ENCODE measurements at places on chromosomes 11 and 22.

GRCh38 chr11:58926251-58926650 lies 13.0 kb upstream of the GLYATL1 start:
- DNase-seq, result no peak

- DNase-seq, result no peak
Observed at GRCh38 chr22:48531761-48532435, 1295.8 kb downstream of the BRD1 start.

DNA sequence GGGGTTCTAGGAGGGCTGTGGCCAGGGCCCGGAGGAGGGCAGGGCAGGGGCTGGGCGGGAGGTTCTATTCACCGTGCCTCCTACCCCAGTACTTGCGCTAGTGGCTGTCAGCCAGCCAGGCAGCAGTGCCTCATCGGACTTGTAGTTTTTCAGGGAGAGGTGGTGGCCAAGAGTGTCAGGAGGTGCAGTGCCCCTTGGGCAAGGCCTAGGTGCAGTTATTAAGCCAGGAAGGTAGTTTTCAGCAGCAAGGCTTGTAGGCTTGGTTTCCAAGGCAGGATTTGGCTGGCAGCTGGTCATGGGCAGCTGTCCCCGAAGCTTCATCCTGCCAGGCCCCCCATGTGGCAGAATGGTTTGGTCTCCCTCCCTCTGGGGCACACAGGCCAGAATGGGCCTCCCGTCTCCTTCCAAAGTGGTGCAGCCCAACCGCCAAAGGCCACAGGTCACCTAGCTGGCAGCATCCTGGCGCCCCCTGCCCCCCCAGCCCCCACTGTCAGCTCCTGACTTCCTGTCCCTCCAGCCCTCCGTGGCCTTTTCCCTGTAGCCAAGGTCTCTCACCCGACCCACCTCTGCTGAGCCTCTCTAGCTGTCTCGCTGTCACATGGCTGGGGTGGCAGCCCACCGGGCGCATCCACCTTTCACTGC lies 8.5 kb downstream of the CCDC88B start:
- no peak for DNase-seq

GRCh38 chr11:47541070-47541469 lies 11.9 kb downstream of the CELF1 start:
- DNase-seq, result no peak

DNA sequence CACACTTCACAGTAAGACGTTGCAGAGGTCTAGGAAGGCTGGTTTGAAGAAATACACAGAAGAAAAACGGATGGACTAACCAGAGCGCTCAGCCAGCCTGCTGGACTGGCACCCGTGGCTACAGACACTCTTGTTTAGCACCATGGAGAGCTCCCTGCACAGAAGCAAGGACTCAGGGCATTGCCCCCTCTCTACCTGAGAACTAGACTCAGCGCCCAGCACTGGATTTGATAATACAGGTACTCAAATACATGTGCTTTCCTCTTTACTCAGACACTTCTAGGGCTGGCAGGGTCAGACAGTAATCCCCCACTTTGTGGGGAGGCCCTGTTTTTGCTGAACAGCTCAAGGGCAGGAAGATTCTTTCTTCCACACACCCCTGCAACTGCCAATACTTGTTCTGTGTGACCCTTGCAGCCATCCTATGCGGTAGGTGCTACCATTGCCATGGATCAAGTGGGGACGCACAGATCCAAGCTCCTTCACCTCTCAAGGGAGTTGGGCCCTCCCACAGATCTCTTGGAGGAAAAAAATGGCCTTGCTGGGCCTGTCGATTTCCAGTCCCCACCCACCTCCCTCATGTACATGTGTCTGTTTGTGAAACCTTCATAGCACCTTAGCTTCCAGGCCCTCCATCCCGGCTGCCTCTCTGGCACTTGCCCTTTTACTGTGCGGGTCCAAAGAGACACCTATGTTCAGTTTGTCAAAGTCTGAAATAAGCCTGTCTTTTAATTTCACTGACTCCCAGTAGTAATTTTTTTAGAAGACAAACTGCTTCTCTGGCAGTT lies 5.1 kb upstream of the P2RX6 start:
- DNase-seq, result peak; percentile 58

- DNase-seq, result no peak
Observed at GRCh38 chr22:49025791-49026493, 801.7 kb downstream of the BRD1 start.

DNA sequence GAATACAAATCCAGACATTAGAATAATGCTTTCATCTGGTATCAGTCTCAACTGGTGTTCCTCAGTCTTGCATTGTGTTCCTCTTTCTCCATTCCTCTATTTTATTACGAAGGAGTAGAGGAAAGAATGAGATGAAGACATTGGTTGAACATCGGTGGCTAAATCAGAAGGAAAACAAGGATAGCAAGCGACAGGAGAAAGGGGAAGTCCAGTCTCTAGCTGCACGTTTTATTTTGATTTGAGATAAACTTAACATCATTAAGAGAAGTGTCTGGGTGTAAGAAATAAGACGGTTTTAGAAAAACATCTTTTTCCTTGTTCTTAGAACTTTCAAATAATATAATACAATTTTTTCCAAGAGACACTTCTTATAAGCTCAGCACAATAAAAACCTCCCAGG lies 6.2 kb downstream of the SOX6 start:
- DNase-seq, result no peak

DNA sequence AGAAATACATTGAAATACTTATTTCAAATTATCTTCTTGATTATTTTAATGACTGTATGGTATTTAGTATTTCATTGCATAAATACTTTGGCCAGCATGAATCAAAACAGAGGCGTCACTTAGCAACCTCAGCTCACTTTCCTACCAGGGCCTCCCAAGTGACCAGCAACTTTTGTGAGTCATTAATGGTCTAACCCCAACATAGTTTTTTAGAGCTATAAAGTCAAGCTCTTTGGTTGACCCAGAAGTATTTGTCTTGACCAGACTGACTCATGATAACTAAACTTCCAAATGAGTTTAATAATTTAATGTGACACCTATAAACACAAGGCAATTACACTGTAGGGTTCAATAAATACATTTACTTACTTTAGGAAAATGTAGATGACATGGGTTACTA lies 27.9 kb upstream of the RBMXL2 start:
- no peak for DNase-seq

- no peak for DNase-seq
Observed at GRCh38 chr11:13834463-13834862, 128.1 kb upstream of the SPON1 start.

DNA sequence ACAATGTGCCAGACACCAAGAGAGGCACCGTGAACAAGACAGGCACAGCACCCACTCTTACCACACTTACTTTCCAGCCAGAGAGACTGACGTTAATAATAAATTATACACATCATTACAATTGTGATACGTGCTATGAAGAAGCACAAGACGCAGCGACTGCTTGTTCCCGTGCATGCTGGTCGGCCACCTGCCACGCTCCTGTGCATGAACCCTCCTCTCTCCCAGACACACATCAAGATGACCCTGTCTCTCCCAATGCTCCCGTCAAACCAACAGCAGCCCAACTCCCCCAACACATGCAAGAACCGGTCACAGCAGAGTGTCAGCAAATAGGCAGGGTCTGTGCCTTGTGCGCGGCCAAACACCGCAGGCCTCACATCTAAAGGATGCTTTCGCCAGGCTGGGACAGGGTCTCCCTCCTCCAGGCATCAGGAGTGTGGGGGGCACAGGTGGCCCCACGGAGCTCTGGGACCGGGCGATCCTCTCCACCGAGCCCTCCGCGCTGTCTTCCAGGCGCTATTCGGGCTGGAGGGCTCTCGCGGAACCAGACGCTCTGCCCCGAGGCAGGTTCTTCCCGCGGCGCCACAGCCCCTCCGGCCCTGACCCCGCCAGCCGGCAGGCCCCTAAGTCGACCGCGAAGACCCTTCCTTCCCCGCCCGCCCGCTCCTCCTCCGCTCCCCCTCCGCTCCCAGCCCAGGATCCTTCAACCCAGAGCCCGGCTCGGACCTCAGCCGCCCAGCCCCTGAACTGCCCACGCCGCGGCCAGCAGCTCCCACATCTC lies 533 bp downstream of the SERGEF start:
- DNase-seq, result no peak

GRCh38 chr22:41043722-41044121 lies 48.7 kb upstream of the EP300 start:
- DNase-seq, result no peak

DNA sequence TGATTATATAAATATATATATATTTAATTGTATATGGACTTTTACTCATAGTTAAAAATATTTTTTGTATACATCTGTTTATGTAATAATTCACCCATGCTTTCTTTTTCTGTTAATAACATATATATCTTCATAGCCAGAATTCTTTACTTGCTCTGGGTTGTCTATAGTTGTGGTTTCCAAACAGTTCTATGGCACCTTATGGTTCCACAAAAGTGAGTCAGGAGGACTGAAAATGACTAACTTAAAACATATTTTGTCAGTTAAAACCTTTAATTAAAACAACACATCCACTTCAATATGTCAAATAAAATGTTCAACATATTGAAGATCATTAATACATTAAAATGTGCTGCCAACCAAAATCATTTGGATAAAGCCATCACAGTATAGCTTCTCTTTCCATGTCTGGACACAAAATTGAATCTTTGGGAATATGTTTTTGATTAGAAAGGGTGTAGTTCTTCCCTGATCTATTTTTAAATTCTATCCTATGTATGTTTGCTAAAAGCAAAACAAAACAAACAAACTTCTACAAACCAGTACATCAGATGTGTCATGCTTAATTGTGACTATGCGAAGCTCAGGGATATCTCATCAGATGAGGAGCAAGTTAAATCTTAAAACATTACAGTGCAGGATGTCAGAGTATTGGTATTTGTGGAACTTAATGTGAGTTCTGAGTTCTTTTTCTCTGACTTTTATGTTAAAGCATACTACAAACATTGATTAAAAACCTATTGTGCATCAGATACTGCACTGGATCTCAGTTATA lies 1488.4 kb upstream of the TENM4 start:
- DNase-seq, result no peak

DNA sequence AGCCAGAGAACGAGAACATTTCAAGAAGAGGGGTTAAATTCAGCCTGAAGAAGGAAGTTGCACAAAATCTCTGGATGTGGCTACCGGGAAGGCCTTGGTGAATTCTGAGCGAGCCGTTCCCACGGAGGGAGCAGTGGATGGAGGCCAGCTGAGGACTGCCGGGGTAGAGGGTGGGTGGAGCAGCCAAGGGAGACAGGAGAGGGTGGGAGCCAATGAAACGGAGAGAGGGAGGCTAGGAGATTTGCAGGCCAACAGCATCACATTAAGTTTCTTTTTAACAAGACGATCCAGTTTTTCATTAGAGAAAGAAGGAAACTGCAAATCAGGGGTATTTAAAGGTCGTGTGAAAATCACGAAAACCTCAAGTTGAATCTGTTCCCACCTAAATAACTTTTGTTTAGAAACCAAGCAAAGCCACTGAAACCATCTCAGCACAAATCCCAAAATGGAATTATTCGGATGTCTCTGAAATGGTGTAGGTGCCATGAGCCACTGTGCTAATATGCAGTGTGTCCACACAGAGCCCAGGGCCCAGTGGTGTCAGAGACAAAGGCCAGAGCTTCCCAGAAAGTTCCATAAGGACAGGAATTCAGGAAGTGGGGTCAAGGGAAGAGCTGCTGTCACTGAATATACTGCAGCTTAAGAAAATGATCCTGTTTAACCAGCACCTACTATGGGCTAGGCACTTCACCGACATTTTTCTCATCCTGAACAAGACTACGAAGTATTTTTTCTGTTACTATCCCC lies 59.7 kb upstream of the SLC35C1 start:
- peak; percentile 26 for DNase-seq

DNA sequence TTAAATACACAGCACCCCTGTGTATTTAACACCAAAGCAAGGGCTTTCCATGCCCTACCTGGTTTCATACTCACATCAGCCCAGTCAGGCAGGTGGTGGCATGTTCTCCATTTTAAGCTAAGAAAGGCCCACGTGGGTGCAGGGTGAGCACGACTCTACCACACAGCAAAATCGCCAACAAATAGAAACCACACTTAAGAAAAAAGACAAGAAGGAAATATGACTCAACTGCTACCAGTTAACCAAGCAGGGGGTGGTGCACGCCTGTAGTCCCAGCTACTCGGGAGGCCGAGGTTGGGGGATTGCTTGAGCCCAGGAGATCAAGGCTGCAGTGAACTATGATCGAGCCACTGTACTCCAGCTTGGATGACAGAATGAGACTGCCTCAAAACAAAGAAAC lies 35.2 kb upstream of the TFIP11 start:
- no peak for DNase-seq

GRCh38 chr22:41405588-41405987 lies 23.8 kb downstream of the TEF start:
- no peak for DNase-seq

- no peak for DNase-seq
Observed at GRCh38 chr22:32144496-32145274, 14.4 kb downstream of the C22orf42 start.

DNA sequence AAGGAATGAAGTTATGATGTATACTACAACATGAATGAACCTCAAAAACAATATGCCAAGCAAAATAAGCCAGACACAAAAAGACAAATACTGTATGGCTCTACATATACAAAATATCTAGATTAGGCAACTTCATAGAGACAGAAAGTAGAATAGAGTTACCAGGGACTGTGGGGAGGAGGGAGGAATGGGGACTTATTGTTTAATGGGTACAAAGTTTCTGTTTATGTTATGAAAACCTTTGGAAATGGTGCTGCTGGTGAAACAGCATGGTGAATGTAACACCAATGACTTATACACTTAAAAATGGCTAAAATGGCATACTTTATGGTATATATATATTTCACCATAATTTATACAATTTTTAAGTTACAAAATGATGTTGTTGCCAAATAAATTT lies 4.1 kb downstream of the AQP11 start:
- no peak for DNase-seq

DNA sequence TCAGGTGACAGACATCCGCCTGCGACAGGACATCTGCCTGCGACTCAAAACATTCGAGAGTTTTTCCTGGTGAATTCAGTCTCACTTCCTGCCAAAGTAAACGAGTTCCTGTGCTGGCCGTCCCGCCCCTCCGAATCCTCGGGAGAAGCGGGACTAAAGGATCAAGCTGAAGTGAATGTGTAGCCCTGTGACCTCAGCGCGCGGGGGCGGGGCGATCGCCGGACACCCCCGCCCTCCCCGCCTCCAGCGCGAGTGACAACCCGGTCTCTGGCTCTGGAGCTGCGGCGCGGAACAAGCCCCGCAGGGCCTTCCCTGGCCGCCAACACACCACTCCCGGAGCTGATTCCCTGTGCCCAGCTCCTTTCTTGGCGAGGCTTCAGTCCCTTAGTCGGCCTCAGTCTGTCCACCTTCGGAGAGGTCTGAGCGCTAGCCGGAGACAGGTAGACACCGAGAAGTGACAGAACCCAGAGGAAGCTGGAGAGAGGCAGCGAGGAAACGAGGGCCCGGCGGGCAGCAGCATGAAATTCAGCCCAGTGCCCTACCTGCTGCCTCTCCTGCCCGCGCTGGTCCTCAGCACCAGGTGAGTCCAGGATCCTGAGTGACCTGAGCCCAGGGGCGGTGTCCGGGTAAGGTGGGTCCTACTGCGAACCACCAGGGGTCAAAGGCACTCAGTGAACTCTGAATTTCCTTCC lies 766.4 kb upstream of the LUZP2 start:
- DNase-seq, result no peak
